ENCODE measurements at places on chromosomes 1 and 21.

DNA sequence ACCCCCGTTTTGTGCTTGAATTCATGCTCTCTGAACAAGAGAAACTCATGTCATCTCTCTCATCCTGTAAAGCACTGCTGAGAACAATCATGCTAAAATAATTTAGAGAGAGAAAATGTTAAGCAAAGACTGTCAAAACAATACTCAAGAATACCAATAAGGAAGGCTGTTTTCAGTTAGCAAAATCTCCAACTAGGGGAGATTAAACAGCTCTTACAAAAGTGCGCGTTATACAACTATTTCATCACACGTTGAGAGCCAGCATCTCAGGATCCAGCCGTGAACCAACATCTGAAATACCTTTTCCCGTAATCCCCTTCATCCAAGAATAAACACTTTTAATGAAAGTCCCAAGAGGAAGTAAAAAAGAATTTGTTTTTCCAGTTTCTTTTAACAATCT, 44.1 kb upstream of the KCNJ15 start:
- no peak for DNase-seq

GRCh38 chr21:42818328-42818749, 61.0 kb downstream of the WDR4 start:
- no peak for DNase-seq

DNA sequence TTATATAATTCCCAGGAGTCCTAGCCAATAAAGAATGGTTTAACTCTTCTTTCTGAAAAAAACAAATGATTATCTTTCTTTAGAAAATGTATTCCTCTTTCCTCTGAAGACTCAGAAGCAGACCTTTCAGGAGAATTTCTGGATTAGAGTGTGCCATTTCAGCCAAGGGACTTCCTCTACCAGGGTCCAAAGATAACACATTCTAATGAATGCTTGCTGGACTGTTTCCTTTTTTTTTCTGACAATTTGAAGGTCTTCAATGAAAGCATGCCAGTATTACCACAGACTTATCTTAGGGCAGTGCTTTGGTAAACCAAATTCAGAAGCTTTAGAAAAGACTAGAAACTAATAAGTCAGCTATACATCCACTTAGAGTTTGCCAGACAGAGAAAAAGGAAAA, 80.5 kb downstream of the RERE start:
- no peak for DNase-seq

DNA sequence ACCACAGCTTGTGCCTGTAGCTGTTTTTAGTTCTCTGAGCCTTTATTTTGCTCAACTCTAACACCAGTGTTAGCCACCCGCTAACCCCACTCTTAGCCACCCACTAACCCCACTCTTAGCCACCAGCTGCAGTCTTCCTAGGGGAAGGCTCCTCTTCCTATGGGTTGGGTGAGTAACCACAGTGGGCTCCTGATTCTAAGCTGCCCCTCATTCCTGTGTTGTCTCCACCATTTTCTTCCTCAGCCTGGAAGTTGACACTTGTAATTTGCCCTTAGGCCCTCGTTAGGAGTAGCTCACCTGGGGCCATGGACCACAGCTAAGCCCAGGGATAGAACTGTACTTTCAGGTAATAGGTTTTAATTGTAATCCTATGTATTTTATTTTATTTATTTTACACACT, 782.9 kb upstream of the TPTE start:
- DNase-seq = no peak

DNA sequence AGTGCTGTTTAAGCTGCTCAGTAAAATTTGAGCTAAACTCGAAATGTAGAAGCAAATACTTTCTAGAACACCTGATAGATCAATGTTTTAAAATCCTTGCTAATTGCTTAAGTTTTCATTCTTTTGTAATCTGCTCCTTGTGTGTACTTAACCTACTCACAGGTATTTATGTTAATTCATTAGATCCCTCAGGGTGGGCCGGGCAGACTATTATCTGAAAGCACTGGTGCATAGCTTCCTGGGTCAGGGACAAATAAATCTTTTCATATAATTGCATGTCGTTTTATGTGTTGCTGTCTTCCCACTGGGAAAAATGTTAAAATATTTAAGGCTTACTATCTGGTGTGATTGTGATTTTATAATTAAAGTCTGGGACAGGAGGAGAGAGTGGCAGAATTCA, 440.5 kb downstream of the SMYD3 start:
- no peak for DNase-seq

DNA sequence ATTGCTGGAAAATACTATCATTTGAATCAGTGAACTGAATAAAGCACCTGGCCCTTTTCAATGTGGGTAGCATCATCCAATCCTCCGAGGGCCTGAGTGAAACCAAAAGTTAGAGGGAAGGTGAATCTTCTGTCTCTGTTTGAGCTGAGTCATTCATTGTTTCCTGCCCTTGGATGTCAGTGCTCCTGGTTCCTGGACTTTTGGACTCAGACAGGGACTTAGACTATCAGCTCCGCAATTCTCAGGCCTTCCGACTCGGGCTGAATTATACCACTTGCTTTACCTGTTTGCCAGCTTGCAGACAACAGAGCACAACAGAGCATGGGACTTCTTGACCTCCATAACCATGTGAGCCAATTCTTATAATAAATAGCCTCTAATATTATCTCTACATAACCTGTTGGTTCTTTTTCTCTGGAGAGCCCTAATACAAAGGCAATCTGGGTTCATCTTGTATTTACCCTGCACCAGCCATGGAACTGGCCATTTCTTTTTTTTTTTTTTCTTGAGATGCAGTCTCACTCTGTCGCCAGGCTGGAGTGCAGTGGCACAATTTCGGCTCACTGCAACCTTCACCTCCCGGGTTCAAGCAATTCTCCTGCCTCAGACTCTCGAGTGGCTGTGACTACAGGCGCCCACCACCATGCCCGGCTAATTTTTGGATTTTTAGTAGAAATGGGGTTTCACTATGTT, 19.2 kb upstream of the VASH2 start:
- no peak for DNase-seq

DNA sequence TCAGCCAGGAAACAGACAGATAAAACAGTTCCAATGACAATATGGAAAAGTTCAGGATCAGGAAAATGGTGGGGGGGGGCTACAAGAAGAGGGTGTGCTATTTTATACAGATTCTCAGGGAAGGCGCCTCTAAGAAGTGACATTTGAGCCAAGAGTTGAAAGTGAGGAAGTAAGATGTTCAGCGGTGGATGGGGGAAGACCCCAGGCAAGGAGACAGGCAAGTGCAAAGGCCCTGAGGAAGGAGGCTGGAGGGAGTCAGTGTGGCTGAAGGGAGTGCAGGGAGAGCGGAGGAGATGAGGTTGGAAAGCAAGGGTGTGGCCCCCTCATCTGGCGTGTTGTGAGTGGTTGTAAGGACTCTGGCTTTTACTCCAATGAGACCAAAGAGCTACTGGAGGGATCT, 8.4 kb upstream of the PDZK1IP1 start:
- DNase-seq = no peak

- DNase-seq = no peak
Observed at GRCh38 chr1:223401873-223402789, 8.9 kb downstream of the CCDC185 start.

DNA sequence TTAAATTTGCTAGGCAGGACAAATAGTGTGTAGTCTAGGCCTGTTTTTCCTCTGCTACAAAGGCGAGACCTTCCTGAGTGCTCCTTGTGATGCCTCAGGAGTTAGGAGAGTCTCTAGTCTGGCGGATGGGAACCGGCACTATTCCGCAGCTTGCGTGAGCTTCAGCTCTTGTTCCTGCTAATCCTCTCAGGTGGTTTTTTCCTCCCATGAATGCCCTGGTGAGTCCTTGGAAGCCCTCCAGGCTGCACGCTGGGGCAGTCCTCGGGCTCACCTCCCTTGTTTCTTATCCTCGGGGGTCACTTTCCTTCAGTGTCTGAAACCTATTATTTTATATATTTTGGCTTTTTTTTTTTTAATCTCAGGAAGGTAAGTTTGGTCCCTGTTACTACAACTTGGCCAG, 28.2 kb downstream of the UTS2 start:
- DNase-seq = no peak

Data from DMS79 treated with DMSO at 0.1 percent for 48 hours (cell line).